ENCODE measurements at places on chromosomes 5 and 9.

GRCh38 chr9:14406463-14406862 is 92.5 kb upstream of the NFIB start:
- no peak for DNase-seq

DNA sequence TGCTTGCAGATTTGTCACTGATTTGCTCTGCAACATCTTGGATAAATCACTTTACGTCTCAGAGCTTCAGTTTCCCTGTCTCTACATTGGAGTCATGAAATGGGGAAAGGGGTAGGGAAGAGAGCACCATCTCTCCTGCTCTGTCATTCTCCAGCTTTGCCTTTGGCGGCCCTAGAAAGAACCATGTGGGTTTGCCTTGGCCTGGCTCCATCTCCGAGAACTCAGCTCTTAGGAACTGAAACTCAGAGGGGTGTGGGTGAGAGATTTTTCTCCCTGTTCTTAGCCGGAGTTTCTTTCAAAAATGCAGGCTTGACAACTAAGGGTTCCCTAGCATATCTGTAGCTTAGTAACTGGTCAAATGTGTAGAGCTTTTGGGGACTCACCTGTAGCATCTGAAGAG is 123.5 kb downstream of the SMARCA2 start:
- no peak for DNase-seq

GRCh38 chr5:138241688-138242571 is 28.8 kb upstream of the CDC23 start:
- no peak for DNase-seq

- DNase-seq = no peak
Measured at GRCh38 chr9:78470216-78470615, 173.3 kb downstream of the PSAT1 start.

DNA sequence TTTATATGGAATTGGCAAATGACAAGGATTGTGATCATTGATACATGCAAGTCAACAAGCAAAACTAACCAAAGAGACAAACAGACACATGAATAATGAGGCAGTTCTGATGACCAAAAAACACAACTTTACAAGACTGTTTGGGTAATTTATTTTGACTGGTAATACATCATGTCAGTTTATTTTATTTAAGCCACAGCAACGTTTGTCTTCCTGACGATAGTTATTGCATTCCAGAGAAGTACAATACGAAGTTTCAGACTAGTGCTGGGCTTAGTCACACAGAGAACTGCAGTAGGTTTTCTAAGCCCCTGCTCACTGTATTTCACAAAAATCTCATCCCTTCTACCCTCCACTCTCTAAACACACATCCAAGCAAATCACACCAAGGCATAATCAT is 514.2 kb downstream of the RAB3C start:
- DNase-seq = no peak

DNA sequence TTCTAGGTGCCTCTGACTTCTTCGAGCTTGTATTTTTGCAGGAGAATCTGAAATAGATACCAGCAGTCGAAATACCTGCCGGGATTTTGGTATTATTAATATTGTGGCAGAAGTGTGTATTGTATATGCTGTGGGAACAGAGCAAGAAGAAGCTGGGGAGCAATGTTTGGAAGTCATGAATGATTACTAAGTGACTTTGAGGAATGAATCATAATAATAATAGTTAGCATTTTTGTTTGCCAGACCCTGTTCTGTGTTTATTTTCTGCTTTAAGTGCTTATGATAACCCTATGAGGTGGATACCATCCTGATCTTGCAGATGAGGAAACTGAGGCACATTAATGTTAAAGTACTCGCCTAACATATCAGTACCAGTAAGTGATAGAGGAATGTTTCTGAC is 32.4 kb downstream of the RAB24 start:
- no peak for DNase-seq

GRCh38 chr9:69594180-69594579 is 78.0 kb downstream of the APBA1 start:
- no peak for DNase-seq

DNA sequence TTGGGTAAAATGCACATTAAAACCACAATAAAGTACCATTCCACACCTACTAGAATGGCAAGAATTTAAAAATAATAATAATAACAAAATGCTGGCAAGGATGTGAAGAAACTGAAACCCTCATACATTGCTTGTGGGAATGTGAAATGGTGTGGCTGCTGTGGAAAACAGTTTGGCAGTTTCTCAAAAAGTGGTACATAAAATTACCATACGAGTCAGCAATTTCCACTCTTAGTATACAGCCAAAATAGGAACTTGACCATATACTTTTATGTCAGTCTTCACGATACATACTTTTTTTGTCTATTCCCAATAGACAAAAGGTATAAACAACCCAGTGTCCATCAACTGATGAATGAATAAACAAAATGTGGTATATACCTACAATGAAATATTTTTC is 15.6 kb downstream of the FKBP15 start:
- DNase-seq = no peak

- DNase-seq = no peak
Measured at GRCh38 chr9:18721267-18721994, 247.5 kb downstream of the ADAMTSL1 start.

- DNase-seq = no peak
Measured at GRCh38 chr9:134619448-134619982, 22.1 kb upstream of the COL5A1 start.

DNA sequence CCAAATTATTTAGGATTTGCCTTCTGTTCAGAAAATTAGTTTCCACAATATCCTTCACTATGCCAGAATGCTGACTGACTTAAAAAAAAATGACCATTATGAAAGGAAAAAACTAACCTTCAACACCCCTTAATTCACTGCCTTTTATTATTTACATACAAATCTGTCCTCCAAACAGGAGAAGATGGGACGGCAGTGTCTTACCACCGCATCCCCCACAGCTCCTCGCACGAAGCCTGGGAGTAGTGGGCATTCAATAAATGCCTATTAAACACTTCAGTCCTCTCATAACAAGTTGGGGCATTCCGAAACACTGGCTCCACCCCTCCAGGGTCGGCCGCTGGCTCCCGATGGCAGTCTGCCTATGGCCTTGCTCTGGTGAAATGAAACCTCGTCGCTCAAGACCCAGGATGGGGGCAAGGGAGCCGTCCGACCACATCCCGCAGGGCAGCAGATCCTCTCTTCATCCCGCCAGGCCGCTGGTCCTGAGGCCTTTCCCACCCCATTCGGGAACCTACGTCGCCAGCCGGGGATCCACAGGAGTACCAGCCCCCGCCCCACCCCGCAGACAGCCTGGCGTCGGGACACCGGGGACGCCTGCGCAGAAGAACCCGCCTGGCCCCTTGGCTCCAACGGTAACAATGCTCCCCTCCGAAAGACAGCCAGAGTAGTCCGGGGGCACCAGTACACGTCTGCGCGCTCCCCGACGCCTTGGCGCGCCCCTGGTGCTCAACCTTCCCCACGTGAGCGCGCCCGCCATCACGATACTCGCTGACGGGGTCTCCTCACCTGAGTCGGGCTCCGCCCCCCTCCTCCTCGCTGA is 613 bp downstream of the ZBTB5 start:
- DNase-seq = no peak

DNA sequence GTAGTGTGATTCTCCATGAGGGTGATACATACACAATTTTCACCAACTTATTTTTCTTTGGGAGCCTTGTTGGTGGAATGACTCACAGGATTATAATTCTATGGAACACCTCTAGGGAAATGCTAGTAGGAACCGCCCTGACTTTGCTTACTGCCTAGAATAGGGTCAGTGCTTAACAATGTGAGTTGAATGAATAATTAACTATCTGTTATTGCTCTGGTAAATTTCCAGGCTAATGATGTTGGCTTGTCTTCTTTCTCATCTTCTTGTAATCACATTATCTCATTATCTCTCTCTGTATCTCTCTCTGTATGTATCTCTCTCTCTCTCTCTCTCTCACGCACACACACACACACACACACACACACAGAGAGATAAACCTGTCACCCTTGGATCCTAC is 291.1 kb downstream of the TRIM32 start:
- no peak for DNase-seq

DNA sequence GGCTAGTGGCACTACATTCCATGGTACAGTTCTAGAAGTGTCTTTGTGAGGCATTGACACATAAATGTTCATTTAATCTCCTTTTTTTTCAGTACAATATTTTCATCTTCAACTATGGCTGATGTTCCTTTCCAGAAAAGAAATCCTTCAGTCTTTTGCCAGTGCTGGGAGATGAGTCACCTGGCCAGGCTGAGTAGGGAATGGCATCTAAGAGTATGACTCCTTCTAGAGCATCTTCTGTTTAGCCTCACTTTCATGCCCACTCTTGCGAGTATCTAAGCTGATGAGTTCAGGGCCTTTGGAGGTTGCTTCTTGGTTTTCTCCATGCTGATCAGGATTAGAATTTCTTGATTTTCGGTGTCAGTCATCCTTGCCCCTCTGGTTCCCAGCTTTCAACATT is 124.4 kb downstream of the SLC28A3 start:
- DNase-seq = no peak

DNA sequence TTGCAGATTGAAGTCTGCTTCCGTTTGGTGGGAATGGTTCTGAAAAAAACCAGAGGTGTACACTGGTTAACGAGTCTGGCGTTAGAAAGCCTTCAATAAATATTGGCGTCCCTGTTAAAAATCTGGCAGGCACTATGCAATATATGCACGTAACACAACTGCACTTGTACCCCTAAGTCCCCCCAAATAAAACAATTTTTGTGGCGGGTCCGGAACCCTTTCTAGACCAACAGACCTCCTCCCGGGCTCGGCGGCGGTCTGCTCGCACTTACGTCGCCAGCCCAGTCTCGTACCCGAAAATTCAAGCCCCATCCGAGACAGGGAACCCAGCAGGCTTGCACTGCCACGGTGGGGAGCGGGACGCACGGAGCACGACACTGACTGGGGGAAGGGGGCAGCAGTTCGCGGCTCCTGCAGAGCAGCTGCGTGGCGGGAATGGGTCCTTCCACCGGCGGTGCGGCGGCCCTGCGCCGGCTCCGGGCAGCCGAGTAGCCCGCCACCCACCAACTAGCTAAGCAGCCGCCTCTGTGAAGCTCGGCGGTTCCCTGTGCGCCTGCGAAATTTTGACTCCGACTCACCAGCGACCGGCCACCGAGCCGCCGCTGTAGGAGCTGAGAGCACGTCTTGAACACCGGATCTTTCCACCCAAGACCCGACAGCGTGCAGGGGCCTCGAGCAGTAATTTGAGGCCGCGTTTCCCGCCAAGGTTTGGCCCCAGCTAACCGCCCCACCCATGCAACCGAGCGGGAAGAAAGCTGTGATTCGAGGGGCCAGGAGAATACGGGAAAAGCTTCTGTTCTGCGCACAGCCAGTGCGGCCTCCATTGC is 3.9 kb downstream of the MCIDAS start:
- no peak for DNase-seq

- DNase-seq = no peak
Measured at GRCh38 chr9:125380406-125380805, 118.8 kb downstream of the GAPVD1 start.

DNA sequence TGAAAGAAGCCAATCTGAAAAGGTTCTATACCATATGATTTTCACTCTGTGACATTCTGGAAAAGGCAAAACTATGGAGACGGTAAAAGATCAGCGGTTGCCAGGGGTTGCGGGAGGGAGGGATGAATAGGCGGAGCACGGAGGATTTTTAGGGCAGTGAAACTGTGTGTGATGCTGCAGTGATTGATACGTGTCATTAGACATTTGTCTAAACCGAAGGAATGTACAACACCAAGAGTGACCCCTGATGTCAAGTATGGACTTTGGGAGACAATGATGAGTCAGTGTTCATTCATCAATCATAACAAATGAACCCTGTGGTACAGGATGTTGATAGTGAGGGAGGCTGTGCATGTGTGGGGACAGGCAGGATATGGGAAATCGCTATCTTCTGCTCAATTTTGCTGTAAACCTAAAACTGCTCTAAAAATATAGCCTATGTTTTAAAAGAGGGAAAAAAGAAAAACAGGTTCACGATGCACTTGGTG is 34.4 kb downstream of the ERGIC1 start:
- DNase-seq = no peak

DNA sequence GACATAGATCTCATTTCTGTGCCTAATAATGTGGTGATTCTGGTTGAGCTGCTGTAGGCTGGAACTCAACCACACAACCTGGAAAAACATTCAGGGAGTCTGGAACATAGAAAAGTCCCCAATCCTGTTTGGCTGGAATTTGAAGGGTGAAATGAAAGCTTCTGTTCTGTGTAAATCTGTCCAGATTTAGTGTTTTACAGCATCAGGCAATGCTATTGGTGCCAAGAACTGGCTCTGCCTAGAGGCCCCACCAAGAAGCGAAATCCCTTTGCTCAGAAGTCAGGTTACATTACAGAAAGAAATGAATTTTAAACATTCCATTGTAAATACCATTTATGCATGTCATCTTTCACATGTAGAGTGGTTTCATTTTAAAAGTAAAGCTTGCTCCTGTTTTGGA is 56.3 kb downstream of the TMEM174 start:
- no peak for DNase-seq

DNA sequence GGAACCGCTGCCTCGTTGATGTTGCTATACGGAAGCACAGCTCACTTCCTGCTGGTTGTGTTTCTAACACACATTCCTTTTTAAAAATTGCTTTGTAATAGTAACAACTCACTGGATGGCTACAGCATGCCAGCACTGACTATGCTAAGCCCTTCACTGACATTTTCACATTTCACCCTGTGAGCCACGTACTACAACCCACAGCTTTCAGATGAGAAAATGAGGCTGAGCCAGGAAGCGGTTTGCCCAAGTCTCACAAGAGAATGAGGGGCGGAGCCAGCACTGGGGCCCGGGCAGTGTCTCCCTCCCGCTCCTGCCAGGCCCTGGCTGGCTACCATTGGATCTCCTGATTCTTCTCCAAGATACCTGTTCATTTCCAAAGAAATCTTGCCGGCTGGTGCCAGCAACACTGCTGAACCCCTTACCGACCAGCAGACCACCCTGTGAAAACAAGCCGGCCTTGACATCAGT is 38.3 kb downstream of the FAM78A start:
- DNase-seq = peak; percentile 16

DNA sequence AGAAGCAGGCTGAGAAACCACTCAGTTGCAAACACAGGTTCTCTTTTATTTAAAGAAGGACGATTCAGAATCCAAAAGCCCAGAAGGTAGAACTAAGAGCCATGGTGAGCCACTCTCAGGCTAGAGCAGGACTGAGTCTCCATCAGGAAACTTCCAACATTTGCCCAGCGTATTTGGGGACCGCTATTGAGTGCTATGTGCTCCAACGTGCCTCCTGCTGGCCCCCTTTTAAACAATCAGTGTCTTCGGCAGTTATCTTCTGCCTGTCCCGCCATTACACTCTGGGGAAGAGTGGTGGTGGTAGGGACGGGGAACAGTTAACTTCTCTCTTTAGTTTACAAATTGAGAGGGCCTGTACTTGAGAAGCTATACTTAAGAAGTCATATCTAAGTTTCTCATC is 78.1 kb downstream of the DENND1A start:
- DNase-seq = no peak
